Colonic mucosa (tissue), 4 donors: ENCODE measurements at places on chromosomes 16 and 17. TPM values are rescaled to one million over a fixed set of nuclear protein-coding genes. Genes with fewer than 3 reads are reported as not detected.

DNA sequence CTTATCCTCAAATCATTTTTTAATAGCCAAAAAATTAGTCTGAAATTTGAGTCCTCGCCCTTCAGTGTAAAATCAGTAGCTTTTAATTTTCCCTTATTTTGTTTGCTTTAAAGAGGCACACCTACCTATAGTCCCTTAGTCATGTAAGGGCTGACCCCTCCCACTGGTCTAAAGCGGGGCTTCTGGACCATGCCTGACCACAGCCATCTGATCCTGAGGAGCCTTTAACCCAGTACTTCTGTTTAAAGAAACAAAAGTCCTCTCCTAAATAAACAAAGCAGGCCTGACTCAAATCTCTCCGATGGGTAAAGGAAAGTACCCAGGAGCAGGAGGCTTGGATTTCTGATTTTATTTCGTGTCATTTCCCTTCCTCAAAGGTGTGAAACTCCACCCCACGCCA is 92.0 kb upstream of the CCL2 start:
- H3K27me3 ChIP-seq = no peaks in the 10 kb centered on the region
- no peak overlapping the region for H3K4me3 ChIP-seq
- no peaks in the 10 kb centered on the region for H3K4me1 ChIP-seq
- H3K36me3 ChIP-seq = no peaks in the 10 kb centered on the region

- no peaks in the 10 kb centered on the region for H3K4me1 ChIP-seq
- no peak overlapping the region for H3K4me3 ChIP-seq
- no peaks in the 10 kb centered on the region for H3K36me3 ChIP-seq
- no peak for DNase-seq
- H3K27ac ChIP-seq = no peak overlapping the region
These were observed 116.9 kb upstream of the CACNG3 start for GRCh38 chr16:24139282-24139681.

DNA sequence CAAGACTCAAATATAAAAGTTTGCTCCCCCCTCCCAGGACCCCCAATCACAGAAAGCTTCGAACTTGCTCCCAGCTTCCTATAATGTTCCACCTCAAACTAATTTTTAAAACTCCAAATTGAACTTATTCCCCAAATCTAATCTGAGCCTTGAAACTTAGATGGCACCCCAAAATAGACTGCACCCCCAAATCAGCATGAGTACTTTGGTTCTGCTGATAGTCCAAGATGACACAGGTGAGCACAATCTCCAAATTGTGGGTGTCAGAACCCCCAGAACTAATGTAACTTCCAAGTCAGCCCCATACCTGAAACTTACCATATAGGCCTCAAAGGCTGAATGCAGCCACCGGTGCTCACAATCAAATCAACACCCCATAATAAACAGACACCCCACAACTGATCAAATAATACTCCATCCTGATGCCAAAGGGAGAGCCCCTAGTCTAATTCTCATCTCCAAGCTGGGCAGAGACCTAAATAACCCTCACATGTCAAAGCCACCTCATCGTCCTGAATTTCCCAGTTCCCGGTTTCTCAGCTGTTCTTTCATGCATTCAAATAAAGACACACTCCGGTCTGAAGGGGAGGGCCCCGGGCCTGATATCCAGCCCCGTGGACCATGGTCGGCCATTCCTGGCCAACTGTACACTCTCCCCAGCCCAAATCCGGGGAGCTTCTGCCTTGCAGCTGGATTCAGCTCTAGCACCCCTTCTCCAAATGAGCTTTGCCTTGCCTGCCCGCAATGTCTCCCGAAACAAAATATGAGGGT is 1.8 kb upstream of the BCL6B start:
- no peak overlapping the region for H3K27ac ChIP-seq
- no peaks in the 10 kb centered on the region for H3K4me1 ChIP-seq
- no peaks in the 10 kb centered on the region for H3K27me3 ChIP-seq
- H3K4me3 ChIP-seq = no peak overlapping the region
- H3K36me3 ChIP-seq = no peaks in the 10 kb centered on the region

DNA sequence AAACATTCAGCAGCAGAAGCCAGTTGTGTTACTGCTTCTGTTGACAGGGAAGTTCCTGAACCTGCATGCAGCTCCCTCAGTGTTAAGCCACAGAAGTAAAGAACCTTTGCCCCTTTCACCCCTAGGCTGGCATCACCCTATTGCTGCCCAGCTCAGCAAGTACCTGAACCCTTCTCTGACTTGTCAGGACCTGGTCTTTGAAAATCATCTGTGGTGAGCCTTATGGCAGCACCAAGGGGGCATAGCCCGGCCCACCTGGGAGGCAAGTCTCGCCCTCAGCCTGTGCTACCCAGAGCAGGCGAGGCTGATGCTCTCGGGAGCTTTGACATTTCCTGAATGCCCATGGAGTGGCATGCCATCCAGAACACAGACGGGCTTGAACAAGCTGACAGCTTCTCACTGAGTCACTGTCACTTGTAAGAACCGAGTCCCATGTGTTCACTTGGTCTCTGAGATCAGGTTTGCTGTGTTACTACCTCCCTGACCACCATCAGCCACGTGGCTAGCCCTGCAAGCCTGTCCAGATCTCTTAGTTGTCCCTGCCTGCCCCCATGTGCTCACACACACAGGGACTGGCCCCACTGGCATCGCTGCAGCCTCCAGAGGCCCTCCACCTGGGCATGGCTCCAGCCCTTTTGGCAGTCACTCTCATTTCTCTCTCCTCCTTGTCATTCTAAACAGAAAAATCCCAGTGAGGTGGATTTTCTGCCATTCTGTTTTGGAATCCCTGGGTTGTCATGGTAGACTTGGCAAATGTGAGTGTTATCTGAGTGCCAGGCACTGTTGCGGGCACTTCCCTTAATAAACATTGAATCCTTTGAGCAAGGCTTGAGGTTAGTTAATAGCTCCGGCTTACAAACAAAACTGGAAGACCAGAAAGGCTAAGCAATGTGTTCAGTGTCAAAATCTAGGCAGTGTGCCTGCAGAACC is 2.9 kb upstream of the CARMIL2 start:
- H3K27me3 ChIP-seq = peaks cover 14% of the 10 kb centered on the region
- DNase-seq = no peak
- H3K36me3 ChIP-seq = no peaks in the 10 kb centered on the region
- no peak overlapping the region for H3K27ac ChIP-seq
- H3K4me1 ChIP-seq = no peaks in the 10 kb centered on the region
- no peak overlapping the region for H3K4me3 ChIP-seq

- no peaks in the 10 kb centered on the region for H3K4me1 ChIP-seq
- no peak for DNase-seq
- no peak overlapping the region for H3K4me3 ChIP-seq
- H3K27ac ChIP-seq = no peak overlapping the region
- no peaks in the 10 kb centered on the region for H3K36me3 ChIP-seq
These were observed 15.1 kb upstream of the VPS35L start for GRCh38 chr16:19540241-19540970.

DNA sequence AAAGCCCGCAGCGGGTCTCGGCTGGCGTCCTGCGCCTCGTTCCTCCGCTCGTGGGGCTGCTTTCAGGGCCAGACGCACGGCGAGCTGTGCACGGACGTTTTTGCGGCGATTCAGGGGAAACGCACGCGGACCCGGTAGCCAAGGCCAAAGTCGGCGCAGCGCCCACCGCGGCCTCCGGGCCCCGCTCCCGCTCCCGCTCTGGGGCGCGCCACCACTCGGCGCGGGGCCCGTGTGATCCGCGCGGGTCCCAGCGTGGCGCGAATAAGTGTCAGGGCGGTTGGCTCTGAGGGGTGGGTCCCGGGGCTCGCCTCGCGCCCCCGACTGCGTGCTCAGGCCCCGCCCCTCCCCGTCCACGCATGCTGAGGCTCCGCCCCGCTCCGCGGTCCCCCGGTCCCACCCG is 694 bp upstream of the TBCD start:
- H3K27ac ChIP-seq = no peak overlapping the region
- no peak for DNase-seq
- H3K36me3 ChIP-seq = no peaks in the 10 kb centered on the region
- H3K4me1 ChIP-seq = peaks cover 4% of the 10 kb centered on the region

GRCh38 chr17:79109584-79109983 is 35.0 kb downstream of the ENGASE start:
- no peak overlapping the region for H3K27ac ChIP-seq
- no peak overlapping the region for H3K4me3 ChIP-seq
- H3K36me3 ChIP-seq = no peaks in the 10 kb centered on the region
- H3K27me3 ChIP-seq = no peaks in the 10 kb centered on the region
- peaks cover 3% of the 10 kb centered on the region for H3K4me1 ChIP-seq

DNA sequence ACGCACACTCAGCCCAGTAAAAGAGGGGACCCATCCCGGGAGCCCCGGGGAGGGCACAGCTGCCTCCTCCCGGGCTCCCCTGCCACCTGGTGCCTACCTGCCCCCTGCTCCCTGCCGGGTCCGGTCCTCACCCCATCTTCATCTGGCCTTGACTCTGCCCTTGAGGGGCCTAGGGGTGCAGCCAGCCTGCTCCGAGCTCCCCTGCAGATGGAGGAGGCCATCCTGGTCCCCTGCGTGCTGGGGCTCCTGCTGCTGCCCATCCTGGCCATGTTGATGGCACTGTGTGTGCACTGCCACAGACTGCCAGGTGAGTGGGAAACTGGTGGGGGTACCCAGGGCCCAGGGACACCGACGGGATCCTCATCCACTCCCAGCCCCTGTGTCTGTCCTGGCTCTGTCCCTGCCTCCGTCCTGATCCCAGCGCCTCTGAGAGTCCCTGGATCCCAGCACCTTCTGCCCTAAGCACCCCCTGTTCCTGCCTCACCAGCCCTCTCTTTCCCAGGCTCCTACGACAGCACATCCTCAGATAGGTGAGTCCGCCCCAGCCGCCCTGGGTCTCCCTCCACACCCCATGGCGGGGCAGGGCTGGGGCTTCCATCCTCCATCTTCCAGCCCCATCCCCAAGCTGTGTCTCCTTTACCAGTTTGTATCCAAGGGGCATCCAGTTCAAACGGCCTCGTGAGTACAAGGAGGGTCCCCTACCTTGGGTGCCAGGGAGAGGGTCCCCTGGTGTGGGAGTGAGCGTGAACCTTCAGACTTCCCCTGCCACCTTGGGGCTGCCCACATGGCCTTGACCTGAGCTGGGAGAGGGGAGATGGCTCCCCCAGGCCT is 574 bp downstream of the LAT start:
- H3K27ac ChIP-seq = peak overlapping the region; percentile 17
- no peaks in the 10 kb centered on the region for H3K4me1 ChIP-seq
- peak overlapping the region; percentile 15 for H3K4me3 ChIP-seq

- no peaks in the 10 kb centered on the region for H3K36me3 ChIP-seq
- H3K4me1 ChIP-seq = no peaks in the 10 kb centered on the region
- no peak overlapping the region for H3K4me3 ChIP-seq
- DNase-seq = no peak
- H3K27me3 ChIP-seq = no peaks in the 10 kb centered on the region
These were observed 18.9 kb upstream of the KCNH6 start for GRCh38 chr17:63504261-63504660.

DNA sequence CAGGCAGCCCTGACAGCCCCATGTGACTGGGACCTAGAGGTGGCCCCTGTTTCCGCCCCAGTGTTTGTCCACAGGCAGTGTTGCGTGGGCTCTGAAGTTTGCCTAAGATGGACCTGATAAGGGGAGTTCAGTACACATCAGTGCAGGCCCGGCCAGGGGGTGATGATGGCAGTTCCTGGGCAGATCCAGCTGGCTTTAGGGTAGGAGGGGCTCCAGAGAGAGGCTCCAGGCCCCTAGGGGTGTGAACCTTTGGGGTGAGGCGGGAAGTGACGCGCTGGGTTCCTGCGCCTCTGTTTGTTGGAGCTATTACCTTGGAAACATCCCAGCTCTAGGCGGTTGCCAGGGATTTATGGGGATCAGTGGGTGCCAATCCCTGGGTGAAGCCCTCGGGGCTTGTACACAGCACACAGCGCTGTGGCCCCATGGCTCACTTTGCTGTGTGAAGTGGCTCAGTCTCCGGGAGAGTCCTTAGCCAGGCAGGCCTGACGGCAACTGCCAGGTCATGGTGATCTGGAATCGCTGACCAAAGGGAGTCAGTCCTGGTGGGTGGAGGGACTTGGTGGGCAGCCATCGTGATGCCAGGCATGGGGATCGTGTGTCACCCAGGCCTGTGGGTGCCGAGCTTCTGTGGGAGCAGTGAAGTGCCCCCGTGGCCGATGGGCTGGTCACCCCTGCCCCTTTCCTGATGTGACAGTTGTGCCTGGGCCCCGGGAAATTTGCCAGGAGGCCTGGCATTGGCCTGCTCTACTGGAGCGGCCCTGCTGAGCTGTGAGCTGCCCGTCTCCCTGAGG is 146.1 kb downstream of the SEC14L1 start:
- H3K36me3 ChIP-seq = no peaks in the 10 kb centered on the region
- DNase-seq = peak; percentile 90
- peaks cover 33% of the 10 kb centered on the region for H3K4me1 ChIP-seq
- H3K27ac ChIP-seq = peak overlapping the region; percentile 80
- H3K4me3 ChIP-seq = no peak overlapping the region

DNA sequence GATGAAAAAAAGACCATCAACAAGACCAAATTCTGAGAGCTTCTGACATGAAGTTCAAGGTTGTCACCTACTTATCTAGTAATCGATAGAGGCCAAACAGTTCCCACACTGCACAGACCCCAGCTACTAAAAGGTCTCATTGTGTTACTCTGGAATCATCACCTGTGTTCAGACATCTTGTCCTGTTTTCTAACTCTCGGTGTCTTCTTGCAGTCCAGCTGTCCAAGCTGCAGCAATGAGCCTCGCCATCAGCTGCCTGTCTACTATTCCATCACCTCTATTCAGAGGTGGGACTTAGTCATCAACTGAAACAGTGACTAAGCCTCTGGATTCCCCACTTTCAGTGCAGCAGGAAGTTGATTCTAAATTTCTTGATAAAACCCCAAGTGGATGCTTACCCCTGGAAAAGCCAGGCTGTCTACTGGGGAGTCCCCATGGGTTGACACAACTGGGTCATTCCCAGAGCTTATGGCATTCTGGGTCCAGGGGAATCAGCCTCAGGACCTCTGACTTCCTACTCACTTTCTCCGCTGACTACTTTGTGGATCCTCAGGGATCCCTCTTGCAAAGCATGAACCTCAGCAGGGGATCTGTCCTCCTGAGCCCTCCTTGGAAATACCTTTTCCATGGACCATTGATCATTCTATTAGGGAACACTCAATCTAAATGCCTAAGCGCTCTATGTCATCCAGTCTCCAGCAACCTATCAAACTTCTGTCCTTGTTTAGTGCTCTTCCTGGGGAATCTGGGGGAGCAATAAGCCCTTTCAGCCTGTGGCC is 46.5 kb downstream of the HNF1B start:
- H3K4me1 ChIP-seq = no peaks in the 10 kb centered on the region
- no peaks in the 10 kb centered on the region for H3K27me3 ChIP-seq
- DNase-seq = no peak
- H3K36me3 ChIP-seq = no peaks in the 10 kb centered on the region
- no peak overlapping the region for H3K27ac ChIP-seq
- H3K4me3 ChIP-seq = no peak overlapping the region

- no peak overlapping the region for H3K27ac ChIP-seq
- H3K4me1 ChIP-seq = no peaks in the 10 kb centered on the region
- peaks cover 33% of the 10 kb centered on the region for H3K36me3 ChIP-seq
- no peak for DNase-seq
- H3K4me3 ChIP-seq = no peak overlapping the region
These were observed 64.2 kb upstream of the ATP2A3 start for GRCh38 chr17:4028436-4028835.

- H3K27me3 ChIP-seq = peaks cover 4% of the 10 kb centered on the region
- DNase-seq = peak; percentile 65
- H3K36me3 ChIP-seq = no peaks in the 10 kb centered on the region
- no peaks in the 10 kb centered on the region for H3K4me1 ChIP-seq
These were observed 774 bp upstream of the MAF start for GRCh38 chr16:79601092-79601930.

The TBC1D3I gene
- total RNA-seq = 0.37 TPM

The TPSB2 gene
- total RNA-seq = 92.9 TPM
